ENCODE measurements at places on chromosomes 16 and 17.

DNA sequence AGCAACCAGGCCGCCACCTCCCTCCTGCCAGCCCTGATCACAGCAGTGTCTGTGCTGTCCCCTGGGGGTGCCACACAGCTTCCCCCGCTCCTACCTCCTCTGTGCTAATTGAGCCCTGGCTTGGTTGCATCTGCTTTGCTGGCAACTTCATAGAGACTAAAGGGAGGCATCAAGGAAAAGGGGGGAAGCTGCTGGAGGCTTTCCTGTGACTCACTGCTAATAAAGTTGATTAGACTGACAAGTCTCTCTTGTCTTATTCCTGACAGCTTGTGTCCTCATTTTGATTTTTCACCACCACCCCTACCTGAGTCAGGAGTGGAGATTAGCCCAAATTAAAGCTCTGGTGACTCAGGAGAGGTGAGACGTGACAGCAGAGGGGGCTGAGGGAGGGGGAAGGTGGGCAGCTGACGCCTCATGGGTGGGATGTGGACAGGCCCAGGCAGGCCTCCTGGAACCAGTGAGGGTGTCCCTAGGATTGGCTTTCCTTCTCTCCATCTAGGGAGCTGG lies 310.0 kb downstream of the CBLN1 start:
- no peak for DNase-seq

- DNase-seq: no peak
These were observed 242.3 kb downstream of the RBFOX3 start for GRCh38 chr17:79368521-79368920.

DNA sequence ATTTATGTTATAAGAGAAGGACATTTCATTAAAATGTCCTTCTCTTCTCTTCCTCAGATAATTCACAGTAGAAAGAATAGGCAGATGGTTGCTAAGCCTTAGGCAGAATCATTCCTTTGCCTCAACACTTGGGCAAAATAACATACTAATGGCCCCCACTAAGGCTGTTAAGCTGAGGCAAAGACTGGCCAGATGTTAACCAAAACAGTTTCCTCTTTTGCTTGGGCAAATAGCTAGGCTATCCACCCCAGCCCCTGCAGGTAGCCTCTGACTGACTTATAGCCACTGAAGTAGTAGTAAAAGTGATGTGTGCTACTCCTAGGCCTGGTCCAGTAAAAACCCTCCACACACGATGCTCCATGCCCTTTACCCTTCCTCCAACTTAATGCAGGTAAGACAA lies 55.2 kb downstream of the SPAG9 start:
- DNase-seq: no peak

GRCh38 chr16:80150978-80151721 lies 389.6 kb upstream of the DYNLRB2 start:
- no peak for DNase-seq

GRCh38 chr17:44044071-44044470 lies 22.4 kb downstream of the LSM12 start:
- DNase-seq: no peak

DNA sequence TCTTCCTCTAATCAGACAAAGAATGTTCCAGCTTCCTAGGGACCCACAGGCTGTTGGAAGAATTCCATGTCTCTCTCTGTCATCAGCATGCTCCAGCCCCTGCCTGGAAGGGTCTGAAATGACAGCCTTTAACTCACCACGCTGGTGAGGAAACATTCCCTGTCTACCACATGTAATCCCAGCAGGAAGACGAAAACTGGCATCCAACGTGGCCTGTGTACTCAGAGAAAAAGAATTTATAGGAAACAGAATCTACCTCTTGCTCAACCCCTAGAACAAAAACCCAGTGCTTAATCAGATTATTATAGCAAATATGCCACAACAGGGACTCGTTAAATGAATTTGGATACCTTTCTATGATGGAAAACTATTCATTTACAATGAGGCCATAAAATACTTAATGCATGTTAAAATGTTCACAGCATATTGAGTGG lies 147.3 kb upstream of the FOXF1 start:
- no peak for DNase-seq

DNA sequence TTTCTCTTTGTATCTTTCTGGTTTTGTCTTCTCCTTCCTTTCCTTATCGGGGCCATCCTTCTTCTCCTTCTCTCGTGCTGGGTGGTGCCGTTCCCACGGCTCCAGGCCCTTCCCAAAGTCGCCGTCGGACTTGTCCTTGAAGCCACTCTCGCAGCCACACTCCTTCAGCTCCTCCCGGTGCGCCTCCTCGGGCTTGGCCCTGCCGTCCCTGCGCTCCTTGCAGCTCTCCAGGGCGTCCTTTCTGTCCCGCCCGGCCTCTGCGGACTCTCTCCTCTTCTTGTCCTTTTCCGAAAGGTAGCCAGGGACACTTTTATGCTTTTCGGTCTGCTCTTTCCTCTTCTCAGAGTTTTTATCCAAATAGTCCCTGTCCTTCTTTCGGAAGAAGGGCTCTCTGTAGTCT lies 65.9 kb downstream of the ZNF778 start:
- DNase-seq: no peak

DNA sequence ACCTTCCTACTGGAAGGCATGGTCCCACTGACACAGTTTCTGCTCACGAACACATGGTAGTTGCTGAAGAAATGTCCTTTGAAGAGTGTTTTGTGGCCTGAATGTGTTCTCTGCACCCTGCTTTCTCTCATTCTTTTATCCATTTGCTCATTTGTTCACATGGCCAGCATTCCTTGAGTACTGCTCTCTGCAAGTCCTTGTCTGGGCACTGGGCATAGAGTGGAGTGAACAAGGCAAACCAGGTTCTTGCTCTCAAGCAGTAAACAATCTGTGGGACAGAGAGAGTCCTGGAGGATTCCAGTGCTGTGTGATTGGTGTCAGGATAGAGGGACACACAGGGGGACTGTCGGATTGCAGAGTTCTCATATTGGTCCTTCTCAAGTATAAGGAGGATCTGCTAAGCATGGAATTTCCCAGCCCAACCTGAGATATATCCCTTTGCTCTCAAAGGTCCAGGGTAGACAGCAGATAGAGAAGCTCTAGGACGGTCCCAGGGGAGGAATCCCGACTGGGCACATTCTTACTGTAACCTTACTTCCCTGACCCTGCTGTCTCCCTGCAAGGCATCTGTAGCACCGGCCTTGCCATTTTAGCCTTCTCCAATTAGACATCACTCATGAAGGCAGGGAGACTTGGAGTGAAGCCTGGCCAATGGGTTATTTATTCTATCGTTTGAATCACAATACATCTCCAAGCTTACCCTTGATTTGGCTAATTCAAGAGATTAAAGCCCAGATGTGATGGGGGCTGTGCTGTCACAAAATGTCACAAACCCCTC lies 32.3 kb downstream of the ARL4D start:
- DNase-seq: no peak

- DNase-seq: no peak
These were observed 36.8 kb downstream of the TNRC6C start for GRCh38 chr17:77995146-77995852.

- DNase-seq: no peak
These were observed 103.2 kb upstream of the AXIN2 start for GRCh38 chr17:65664696-65665095.

GRCh38 chr17:17394494-17394893 lies 82.3 kb upstream of the MED9 start:
- no peak for DNase-seq

- DNase-seq: no peak
These were observed 19.7 kb upstream of the TEX2 start for GRCh38 chr17:64282753-64283080.

DNA sequence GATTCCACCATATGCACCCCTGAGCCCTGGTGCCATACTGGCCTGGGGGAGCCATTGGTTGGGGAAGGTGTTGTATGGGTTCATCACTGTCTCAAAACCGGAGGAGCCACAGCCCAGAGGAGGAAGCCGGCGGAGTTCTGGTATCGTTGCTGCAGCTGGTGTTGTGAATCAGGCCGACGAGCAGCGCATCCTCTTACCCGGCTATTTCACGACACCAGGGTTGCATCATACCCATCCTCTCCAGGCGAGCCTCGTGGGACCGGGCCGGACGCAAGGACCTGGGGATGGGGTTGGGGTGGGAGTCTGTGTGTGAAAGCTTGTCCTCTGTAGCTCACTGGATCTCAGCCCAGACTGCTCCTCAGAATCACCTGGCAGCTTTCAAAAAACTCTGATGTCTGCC lies 6.6 kb upstream of the SLC12A3 start:
- DNase-seq: no peak

DNA sequence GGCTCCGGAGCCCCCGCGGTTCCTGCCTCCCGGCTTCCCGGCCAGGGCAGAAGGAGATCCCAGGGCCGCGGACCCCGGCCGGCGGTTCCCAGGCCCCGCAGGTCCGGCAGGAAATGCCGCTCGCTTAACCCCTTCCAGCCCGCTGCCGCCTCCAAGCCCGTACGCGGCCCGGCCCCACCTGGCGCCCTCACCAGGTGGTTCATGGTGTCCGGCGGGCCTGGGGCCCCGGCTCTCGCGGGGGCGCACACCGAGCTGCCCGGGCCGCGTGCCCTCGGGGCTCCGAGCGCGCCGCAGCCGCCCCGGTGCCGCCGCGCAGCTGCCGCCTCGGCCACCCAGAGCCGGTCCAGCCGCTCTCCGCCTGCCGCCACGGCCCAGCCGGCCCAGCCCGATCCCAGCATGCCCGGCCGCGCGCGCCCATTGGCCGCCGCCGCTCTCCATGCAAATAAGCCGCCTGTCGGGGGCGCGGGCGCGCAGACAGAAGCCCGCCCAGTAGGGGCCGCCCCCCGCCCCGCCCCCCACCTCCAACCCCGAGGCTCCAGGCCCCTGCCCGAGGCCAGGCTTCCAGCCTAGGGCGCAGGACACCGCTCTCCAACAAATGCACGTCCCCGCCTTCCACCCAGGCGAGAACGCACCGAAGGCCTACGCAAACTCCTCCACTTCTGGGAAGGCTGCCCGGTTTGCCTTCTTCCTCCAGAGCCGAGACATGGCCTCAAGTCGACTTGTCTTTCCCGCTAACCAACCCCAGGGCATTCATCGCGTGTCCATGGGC lies at the start of gene BCAR1:
TSS of gene BCAR1 (minus strand) at position 345 of the 769 bp plus-strand sequence. CDS start at position 203, 142 bp downstream.
- DNase-seq: peak; percentile 93
